ENCODE measurements at places on chromosomes 5 and 9.

DNA sequence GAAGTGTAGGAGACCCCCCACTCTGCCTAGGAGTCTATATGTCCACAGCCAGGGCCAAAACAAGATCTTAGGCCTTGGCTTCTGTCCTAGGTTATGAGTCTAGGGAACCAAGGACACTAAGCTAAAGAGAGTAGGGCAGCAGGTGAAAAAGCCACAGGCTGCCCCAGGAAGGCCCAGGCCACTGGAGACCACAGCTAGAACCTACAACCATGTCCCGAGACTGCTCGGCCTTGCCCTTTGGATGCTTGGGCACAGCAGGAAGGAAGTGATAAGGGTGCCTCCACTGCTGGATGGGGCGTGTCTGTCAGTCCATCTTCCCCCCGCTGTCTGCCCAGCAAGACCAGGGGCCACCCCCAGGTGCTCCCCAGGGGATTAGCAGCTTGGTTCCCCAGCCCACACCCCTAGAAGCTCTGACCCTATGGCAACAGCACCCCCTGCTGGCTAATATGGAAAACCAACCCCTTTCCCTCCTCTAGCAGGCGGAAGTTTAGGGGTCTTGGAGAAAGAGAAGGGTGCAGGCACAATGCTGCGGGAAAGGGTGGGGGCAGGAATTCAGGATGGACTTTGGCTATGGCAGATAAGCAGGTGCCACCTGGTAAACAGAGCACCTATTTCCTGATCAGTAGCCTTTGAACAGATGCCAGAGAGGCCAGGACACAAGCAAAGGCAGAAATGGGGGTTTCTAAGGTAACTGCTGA, 10.5 kb upstream of the IRF1 start:
- peak; percentile 62 for DNase-seq

- no peak for DNase-seq
Measured at GRCh38 chr9:71004196-71004595, 117.2 kb downstream of the TRPM3 start.

- no peak for DNase-seq
Measured at GRCh38 chr5:175751369-175751768, 93.5 kb downstream of the HRH2 start.

- no peak for DNase-seq
Measured at GRCh38 chr5:96347502-96348292, 85.4 kb downstream of the PCSK1 start.

DNA sequence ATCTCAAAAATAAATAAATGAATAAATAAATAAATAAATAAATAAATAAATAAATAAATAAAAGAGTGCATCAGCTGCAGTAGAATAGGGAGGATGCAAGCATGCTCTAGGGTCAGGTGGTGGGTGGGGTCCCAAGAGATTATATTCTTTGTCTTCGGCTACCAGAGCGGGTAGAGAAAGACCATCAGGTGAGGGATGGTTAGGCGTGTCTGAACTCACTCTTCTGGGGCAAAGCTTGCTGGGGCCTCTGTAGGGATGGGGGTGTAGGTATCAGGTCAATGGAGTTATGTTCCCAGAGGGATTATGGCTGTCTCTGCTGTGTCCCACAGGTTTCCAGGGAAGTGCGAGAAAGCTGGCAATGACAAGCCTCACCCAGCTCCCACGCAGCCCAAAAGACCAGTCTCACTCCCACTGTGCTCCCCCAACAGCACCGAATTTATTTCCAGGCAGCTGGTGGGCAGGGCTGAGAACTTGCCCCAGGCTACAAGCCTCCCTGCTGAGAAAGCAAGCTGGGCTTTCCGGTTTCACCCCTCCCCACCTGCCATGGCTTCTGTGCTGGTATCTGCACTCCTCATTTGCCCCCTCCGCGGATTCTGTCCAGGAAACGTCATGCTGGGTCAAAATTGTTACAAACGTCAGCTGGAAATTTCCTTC, 180.8 kb downstream of the LURAP1L start:
- no peak for DNase-seq

DNA sequence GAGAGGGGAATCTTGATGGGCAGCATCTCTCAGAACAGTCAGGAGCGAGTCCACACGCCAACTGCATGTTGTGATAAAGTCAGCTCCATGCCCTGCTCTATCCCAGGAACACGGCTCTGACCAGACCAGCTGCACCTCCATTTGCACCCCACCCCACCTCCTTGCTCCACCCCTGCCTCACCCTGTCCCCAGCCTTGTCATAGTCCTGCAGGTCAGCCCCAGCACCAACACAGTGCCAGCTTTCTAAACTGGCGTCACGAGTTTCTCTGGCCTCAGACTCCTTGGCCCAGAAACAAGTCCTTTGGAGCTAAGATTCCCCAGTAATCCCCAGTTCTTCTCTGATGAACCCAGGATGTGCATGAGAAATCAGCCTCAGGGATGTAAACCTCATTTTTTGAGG, 23.5 kb downstream of the GGTA1 start:
- no peak for DNase-seq

DNA sequence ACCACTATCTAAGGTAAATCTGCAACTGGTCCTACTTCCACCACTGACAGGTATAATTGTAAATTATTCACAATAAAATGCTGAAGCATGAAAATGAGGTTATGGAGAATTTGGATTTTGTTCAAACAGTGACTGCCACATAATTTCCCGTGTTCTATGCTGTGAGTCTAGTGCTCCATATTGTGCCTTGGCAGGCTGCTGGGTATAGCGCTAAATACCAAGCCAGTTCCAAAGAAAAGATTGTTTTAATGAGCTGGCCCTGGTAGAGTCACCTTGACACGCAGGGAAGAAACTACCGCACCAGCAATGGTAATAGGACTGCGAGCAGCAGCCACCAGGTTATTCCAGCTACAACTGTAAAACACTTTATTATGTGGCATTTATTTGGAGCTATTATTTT, 30.4 kb downstream of the PSMB7 start:
- no peak for DNase-seq

GRCh38 chr9:85892401-85892800, 48.5 kb upstream of the NAA35 start:
- DNase-seq: no peak

DNA sequence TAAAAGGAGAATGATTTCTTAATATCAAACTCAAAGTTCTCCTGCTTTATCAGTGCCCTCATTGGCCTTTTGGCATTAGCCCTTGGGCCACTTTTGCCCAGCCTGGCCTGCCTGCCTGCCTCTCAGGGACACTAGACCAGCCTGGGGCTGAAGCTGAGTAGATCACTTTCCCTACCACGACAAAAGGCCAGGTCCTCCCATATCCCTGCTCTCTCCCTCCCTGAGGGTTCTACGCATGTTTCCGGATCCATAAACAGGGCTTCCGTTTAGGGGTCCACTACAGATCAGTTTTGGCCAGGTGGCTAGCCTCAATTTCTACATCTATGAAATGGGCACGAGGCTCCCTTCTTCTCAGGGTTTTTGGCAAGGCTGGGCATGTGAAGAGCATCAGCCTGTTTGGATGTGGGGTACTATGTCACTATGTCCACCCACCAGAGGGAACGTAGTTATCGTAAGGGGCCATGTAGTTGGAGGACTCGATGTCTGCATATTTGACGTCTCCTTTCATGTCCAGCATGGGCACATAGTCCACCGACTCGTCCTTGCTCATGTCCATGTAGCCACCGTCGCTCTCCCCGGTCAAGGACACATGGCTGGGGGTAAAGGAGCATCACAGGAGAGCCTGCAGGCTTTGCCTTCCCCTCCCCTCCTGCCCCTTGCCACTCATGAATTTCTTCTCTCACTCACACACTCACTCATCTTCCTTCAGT, 34.0 kb downstream of the PDGFRB start:
- DNase-seq: no peak

DNA sequence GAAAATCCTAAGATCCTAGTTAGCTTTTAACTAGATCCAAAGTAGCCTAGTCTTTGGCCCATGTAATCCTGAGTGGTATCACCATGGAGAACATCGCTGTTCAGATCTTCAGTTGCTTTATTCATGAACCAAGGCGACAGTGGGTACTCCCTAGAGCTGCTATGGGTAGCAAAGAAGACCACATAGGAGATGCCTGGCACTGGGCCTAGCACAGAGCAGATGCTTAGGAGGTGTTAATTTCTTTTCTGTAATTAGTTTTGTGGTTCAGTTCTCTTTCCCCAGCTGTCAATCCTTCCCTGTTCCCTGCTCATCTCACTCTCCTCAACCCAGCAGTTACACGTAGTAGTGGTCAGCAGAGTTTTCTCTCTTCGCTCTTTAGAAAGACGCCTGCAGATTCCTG, 9.3 kb downstream of the CAST start:
- no peak for DNase-seq

GRCh38 chr5:96546120-96546519, 113.1 kb upstream of the PCSK1 start:
- DNase-seq: no peak

DNA sequence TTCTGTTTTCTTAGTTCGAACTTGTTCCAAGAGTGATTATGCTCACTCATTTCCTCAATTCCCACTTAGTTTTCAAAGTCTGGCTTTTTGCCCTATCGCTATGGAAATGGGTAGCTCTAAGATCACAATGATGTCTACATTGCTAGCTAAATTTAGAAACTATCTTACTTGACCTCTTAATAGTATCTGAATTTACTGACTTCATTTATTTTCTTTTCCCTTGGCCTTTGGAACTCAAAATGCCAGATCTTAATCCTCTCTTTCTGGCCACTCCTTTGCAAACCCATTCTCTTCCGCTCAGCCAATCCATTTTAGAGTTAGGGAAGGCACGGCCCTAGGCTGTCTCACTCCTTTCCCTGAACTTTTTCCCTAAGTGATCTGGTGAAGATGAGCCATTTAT, 137.0 kb downstream of the FER start:
- DNase-seq: no peak

DNA sequence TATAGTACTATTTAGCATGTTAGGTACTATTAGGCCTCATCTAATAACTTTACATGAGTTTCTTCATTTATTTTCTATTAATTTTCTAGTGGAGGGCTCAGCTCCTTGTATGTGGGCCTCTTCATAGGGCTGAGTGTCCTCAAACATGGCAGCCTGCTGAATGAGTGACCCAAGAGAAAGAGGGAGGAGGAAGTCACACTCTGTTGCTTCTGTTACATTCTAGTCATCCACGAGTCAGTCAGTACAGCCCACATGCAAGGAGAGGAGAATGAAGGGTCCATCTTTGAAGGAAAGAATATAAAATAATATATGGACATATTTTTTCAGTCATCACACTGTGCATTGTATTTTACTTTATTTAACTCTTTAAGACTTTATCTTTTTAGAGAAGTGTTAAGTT, 66.6 kb upstream of the NR3C1 start:
- no peak for DNase-seq
